ENCODE measurements at places on chromosomes 1 and 21.
A peak's percentile ranks its signal among the peaks of the same experiment; 100 is the strongest.

GRCh38 chr1:1366699-1367066 is 8.3 kb downstream of the AURKAIP1 start:
- DNase-seq: no peak

GRCh38 chr1:19682901-19683300 is 18.2 kb downstream of the HTR6 start:
- no peak for DNase-seq

DNA sequence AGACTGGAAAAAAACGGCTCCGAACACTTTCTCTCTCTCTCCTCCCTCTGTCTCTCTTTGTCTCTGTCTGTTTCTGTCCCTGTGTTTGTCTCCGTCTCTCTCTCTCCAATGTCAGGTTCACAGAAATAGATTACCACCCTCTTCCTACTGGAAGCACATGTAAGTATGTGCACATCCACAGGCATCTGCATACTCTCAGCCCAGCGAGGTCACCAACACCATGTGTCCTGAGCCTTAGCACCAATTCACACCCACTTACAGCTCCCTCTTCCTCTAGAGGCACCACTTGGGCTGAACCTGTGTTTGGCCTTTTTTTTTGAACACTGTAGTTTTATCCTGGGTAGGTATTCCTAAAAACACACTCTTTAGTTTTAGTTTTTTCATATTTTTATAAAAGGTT is 130.5 kb downstream of the ETS2 start:
- no peak for DNase-seq

GRCh38 chr1:34918977-34919561 is 10.4 kb downstream of the DLGAP3 start:
- DNase-seq: peak; percentile 57

DNA sequence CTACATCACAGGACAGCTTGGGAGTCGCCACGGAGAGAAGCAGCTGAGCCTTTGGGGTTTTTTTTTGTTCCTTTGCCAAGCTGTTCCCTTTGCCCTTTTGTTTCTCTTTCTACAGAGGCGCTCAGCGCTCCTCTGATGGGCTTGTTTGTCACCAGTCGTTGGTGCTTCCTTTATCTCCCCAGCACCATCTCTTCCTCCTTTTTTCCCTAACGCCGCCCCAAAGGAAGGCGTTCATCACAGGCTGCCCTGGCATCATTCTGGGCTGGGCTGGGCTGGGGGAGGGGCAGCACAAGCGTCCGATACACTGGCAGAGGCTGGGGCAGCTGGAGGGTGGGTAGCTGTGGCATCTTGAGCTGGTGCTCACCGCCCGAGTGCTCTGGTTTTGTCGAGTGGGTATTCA is 10.5 kb downstream of the IGSF21 start:
- DNase-seq: no peak

DNA sequence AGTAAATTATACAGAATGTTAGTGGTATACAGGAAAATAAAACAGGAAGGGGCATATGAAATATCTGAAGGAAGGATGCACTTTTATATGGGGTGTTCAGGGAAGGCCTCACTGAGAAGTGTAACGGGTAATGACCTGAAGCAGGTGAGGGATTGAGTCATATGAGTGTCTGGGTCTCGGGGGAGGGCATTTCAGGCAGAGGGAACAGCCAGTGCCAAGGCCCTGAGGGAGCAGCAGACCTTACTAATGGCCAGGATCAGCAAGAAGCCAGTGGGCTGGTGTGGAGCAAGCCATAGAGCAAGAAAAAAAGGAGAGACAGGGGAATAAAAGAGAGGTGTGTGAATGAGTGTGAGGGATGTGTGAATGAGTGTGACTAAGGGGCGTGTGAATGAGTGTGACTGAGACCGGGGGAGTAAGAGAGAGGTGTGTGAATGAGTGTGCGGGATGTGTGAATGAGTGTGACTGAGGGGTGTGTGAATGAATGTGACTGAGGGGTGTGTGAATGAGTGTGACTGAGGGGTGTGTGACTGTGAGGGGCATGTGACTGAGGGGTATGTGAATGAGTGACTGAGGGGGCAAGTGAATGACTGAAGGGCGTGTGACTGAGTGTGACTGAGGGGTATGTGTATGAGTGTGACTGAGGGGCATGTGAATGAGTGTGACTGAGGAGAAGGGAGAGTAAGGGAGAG is 107.2 kb downstream of the GLIS1 start:
- no peak for DNase-seq

DNA sequence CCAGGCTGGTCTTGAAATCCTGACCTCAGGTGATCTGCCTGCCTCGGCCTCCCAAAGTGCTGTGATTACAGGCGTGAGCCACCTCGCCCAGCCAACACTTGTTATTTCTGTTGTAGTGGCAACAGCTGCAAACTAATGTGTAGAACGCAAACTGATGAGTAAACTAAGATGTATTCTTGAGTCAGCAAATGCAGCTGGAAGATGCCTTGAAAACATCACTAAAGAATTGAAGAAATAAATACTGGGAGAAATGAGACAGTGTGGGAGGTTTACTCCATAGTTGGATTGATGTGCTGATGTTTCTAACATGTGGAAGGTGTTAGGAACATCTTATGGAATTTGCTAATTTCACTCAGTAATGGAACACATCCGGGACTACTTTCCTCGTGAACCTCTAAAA is 61.3 kb upstream of the KCNE2 start:
- no peak for DNase-seq

All from germinal center (tissue), 1 donor.